Fibroblast of villous mesenchyme (primary cell): ENCODE measurements at places on chromosomes 12 and 14.

GRCh38 chr14:31945074-31945613, 132.0 kb upstream of the ARHGAP5 start:
- DNase-seq: no peak

DNA sequence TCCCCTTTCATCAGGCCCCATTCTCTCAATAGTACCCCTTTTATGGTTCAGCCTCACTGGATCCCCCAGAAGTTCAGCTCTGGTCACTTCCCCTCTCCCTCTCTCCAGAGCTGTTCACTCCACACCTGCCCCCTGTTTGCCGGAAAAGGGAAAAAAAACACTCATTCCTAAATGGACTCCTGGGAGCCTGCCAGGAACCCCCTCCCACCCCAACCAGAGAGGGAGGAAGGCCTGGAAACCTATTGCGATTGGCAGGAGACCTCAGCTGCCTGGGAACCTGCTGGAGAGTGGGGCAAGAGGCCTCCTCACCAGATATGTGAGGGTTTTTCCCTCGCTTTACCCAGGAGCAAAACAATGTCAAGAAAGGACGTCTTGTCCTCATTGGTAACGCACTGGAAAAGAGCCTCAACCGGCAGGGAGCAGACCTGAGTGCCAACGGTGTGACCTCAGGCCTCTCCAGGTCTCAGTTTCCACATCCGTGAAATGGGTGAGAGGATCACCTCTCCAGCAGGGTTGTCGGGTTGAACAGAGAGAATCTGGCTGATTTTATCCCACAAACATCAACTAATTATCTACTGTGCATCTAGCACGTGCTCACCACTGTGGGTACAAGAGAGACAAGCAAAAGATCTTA, 4.6 kb downstream of the DTX1 start:
- DNase-seq: no peak

- DNase-seq: peak; percentile 60
Measured at GRCh38 chr12:75505706-75506312, 5.6 kb downstream of the KRR1 start.

- peak; percentile 45 for DNase-seq
Measured at GRCh38 chr12:94648578-94648977, 1.8 kb downstream of the TMCC3 start.

- no peak for DNase-seq
Measured at GRCh38 chr14:90894241-90894640, 78.0 kb upstream of the TTC7B start.

GRCh38 chr14:81940651-81941050, 407.0 kb upstream of the SEL1L start:
- no peak for DNase-seq

- DNase-seq: peak; percentile 57
Measured at GRCh38 chr12:48925304-48926011, at the start of gene FKBP11. Gene FKBP11 (minus strand): TSS chr12:48925492. CDS start chr12:48925428, 64 bp downstream.

DNA sequence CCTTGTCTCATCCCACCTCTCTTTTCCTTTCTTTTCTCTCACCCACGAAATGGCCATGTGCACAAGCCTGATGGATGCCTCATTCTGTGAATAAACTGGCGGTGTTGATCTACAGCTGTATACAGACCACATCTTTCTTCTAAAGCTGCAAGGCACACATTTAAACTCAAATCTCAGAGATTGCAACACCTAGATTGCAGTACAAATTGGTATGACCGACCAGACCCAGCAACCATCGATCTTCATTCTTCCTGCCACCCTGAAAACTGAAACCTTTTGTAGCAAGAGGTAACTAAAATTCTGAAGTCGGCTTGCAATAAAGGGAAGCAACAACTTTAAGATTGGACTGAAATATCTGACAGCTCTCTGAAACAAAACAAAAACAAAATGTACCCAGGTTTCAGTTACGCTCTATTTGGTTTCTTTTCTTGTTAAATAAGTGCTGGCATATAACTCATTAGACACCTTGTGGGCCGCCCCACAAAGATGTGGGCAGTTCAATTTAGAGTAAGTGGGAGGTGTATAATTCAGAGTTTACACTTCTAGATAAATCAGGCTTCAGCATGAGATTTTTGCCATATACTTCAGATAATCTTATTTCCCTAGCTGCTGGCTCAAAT, 390.0 kb upstream of the NOVA1 start:
- no peak for DNase-seq

- no peak for DNase-seq
Measured at GRCh38 chr12:45697371-45697770, 32.1 kb upstream of the ARID2 start.

- no peak for DNase-seq
Measured at GRCh38 chr12:108778053-108778452, 46.7 kb upstream of the CORO1C start.

DNA sequence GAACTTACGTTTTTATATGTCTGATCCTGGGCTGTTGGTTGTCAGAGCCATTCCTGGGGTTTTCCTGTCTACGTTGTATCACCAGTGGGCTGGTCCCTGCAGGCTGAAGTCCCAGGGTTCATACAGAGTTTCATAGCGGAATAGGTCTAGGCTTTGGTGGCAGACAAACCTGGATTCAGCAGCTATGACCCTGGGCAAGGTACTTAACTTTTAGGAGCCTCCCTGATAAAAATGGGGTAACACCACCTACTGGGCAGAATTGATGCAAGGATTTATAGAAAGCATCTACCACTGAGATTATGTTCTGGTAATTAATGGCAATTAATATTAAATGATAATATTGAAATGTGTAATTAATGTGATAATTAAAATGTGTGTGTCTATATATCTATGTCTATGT, 141.2 kb downstream of the SYNE2 start:
- DNase-seq: peak; percentile 18

GRCh38 chr14:68285421-68286179, 466.0 kb downstream of the RAD51B start:
- DNase-seq: peak; percentile 34

- peak; percentile 37 for DNase-seq
Measured at GRCh38 chr14:21258005-21258888, 11.0 kb downstream of the HNRNPC start.

GRCh38 chr12:22229652-22230279, 104.7 kb downstream of the ST8SIA1 start:
- no peak for DNase-seq

GRCh38 chr12:54164387-54165145, 24.2 kb downstream of the SMUG1 start:
- no peak for DNase-seq

GRCh38 chr12:104285740-104286515, 17.6 kb upstream of the EID3 start:
- DNase-seq: no peak

GRCh38 chr12:115440438-115440837, 756.5 kb upstream of the TBX3 start:
- DNase-seq: peak; percentile 33

- peak; percentile 86 for DNase-seq
Measured at GRCh38 chr12:46523863-46524770, 151.5 kb upstream of the SLC38A2 start.

GRCh38 chr12:29486972-29487371, 10.5 kb downstream of the OVCH1 start:
- no peak for DNase-seq

GRCh38 chr14:103030741-103031565, 26.4 kb downstream of the CDC42BPB start:
- peak; percentile 92 for DNase-seq

DNA sequence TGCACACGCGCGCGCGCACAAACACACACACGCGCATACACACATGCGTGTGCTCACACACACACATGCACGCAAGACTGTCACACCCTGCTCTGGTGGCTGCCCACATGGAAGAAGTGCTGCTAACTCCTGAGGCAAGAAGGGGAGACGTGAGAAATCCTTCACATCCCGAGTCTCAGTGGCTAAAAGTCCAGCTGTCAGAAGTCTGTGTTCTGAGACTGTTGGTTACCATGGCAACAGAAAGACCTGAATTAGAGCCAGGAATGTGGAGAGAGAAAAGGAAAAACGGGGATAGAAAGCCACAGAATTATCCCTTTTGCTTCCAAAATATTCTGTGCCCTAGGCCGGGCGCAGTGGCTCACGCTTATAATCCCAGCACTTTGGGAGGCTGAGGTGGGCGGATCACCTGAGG, 71.2 kb downstream of the PPFIBP1 start:
- peak; percentile 87 for DNase-seq

DNA sequence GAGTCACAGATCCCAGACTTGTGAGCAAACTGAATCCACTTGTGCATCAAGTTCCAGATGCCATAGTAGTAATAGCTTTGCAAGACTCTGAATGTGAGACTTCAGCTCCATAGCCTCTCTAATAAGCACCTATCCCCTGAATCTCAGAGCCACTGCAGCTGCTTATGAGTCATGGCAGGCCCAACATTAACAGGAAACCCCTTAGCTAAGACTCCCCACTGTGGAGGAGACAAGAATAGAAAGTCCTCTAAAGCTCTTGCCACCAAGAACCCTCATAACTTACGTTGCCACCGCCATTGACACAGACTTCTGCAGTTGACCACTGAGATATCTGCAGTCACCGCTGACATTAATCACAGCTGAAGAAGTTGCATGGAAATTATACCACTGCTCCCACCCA, 62.9 kb upstream of the PDE3A start:
- no peak for DNase-seq

- DNase-seq: no peak
Measured at GRCh38 chr12:127304751-127305725, 961.9 kb upstream of the TMEM132C start.

- peak; percentile 52 for DNase-seq
Measured at GRCh38 chr12:93299262-93299846, 78.4 kb upstream of the NUDT4 start.

DNA sequence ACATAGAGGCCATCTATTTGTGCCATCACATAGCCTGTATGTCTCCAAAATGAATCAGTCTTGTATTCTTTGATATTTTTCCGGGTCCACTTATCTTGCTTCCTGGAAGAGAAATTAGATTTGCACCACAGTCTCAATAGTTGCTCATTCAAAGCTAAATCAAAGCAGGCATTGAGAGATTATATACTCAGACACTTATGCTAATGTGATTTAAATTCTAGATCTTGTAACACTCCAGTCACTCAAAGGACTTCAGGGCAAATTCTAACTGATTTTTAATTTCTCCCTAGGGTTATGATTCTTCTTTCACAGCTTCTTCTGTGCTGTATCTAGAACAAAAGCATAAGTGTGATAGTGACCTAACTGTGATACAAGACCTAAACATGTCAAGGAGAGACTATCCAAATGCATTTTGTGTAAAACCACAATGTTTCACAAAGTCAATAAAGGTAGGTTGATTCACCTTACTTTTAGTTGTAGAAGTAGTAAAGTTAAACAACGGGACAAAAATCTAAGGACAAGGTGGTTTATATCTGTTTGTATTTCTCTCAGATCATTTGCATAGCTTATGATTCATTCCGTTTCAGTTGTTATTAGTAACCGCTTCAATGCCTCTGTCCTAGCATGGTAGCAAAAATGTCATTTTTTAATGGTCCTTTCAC, 26.8 kb downstream of the PLBD1 start:
- DNase-seq: no peak

GRCh38 chr14:53982546-53982945, 25.9 kb upstream of the BMP4 start:
- no peak for DNase-seq

DNA sequence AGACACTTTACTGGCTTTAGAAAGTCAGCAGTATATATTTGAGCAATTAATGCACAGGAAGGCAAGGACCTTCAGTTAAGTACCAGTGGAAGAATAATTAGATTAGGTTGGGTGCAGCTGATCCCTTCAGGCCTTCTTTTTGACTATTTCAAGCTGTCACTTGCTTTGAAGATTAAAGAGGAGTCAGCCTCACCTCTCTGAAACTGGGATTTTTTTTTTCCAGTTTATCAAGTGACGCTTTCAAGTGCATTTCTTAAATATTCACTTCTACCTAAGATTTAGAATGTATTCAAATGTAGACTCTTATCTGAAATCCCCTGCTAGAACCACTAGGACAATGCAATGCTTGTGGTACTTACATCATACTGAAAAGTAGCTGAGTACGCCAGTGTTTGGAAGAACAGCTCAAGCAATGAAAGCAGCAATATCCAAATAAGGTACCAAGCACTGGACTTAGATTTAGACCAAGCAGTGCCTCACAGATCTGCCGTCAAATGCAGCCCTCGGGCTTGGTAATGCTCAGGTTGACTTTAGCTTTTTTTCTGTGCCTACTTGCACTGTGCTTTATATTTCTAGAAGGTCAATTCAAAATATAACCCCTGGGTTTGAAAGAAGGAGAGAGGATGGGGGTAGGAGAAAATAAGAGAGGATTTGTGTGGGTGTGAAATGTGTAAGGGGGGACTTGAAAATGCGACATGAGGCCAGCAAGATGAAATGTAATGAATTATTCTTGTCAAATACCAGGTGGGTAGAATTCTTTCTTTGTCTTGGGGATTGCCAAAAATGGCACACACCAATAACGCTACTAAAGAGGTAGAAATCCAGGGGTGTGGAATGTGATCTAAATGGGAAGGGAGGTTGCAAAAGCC, 3.7 kb upstream of the FERMT2 start:
- DNase-seq: peak; percentile 76

- DNase-seq: peak; percentile 64
Measured at GRCh38 chr14:68982581-68982980, 3.5 kb upstream of the ACTN1 start.

DNA sequence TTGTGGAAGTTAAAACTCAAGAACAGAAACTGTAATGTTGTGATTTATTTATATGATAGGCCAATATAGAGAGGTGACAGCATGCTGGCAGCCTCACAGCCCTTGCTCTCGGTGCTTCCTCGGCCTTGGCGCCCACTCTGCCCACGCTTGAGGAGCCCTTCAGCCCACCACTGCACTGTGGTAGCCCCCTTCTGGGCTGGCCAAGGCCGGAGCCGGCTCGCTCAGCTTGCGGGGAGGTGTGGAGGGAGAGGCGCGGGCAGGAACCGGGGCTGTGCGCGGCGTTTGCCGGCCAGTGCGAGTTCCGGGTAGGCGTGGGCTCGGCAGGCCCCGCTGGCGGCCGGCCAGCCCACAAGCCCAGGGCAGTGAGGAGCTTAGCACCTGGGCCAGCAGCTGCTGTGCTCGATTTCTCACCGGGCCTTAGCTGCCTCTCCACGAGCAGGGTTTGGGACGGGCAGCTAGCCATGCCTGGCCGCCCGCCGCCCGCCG, 65.8 kb upstream of the SLC8A3 start:
- DNase-seq: peak; percentile 15

- DNase-seq: no peak
Measured at GRCh38 chr14:60905923-60906322, 75.0 kb downstream of the TRMT5 start.

DNA sequence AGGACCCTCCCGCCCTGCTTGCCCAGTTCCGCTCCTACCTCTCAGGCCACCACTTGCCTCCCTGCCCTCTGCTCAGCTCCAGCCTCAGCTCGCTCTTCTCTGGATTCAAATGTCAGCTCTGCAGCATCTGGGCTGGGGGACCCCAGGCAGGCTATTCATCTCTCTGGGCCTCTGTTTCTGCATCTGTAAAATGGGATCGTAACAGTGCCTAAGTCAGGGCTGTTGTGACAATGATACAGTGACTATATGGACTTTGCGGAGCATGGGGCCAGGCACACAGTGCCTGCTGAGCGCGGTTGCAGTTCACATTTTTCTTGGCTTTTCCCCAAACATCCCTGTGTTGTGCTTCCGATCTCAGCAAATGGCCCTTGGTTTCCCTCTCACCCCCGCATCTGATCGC, 2.8 kb downstream of the PHETA1 start:
- DNase-seq: no peak

GRCh38 chr12:69330475-69331473, 17.4 kb upstream of the LYZ start:
- DNase-seq: peak; percentile 7
